ENCODE measurements at places on chromosomes 7 and 10.

DNA sequence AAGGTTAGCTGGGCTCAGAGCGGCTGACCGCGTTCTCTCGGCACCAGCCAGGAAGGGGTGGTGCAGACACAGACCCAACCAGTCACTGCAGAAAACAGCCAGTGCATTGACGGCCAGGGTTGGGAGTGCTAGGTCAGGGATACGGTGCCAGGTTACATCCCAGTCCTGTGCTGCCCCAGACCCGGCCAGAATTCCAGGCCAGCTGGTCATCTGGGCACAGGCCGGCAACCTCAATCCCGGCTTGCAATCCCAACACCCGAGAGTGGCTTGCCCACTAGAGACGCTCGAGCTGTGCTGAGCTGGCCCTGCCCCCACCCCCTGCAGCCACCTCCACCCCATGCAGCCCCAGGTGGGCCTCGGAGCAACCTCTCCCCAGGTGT is 3.8 kb downstream of the PRAP1 start:
- no peak for DNase-seq

DNA sequence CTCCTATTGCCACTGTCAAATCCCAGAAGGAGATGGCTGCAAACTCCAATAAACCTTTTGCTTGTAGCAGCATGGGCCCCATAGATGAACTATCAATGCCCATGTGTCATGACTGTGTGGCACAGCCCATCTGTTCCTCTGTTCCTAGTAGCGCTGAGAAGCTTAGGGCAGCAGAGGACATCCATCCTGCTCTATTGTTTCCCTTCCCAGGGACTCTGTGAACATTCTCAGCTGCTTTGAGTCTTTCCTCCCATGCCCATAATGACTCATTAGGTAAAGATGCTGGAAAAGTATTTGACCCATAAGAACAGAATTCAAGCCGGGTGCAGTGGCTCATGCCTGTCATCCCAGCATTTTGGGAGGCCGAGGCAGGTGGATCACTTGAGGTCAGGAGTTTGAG is 28.3 kb downstream of the STMP1 start:
- DNase-seq = no peak

- DNase-seq = no peak
Measured at GRCh38 chr10:63611078-63611477, 89.9 kb downstream of the REEP3 start.

DNA sequence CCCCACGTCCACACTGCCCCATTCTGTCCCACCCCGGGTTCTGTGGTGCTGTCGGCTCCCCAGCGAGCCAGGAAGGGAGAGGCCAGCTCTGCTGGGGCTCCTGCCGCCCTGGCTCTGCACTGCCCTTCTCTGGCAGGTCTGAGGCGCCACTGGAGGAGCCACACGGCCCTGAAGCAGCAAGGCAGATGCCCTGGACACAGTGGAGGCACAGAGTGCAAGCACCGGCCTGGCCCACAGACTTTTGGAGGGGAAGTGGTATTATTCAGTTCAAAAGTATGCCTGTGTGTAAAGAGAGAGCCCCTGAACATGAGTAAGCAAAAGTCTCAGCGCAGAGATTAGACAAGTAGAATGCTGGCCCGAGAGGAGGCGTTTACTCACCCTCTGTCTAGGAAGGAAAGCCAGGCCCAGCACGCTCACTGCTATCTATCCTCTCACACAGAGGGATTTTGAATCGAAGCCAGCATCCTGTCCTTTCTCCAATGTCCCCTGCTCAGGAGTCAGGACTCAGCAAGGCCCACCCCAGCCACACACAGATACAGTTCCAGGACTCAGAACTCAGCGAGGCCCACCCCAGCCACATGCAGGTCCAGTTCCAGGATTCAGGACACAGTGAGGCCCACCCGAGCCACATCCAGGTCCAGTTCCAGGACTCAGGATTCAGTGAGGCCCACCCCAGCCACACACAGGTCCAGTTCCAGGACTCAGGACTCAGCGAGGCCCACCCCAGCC is 115.0 kb downstream of the EGFR start:
- peak; percentile 89 for DNase-seq

DNA sequence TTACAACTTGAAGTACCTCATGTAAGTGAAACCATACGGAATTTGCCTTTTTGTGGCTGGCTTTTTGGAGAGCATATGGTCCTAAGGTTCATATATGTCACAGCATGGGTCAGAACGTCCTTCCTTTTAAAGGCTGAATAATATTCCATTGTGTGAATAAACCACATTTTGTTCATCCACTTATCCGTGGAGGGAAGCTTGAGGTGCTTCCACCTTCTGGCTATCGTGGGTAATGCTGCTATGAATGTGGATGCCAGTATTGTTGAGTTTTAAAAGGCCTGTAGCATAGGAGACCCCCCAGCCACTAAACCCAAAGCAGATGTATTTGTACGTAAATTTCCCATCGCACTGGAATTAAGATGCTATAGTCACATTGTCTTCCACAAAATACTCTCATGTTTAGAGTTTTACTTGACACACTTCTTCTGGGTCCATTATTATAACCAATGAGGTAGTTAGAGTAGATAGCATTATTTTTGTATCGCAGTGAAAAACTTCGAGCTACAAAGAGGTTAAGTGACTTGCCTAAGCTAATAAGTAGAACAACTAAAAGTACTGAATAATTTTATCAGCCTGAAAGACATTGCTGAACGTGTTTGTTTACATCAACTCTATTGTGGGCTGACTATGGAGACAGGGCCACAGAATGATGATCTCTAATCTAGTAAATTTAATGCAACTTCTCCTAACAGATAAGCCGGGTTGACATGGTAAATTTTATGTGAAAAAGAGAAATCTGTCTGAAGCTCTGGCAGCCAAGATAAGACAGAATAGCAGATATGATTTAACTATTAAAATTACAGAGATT is 183.0 kb upstream of the CTBP2 start:
- no peak for DNase-seq

GRCh38 chr10:23686722-23687121 is 247.8 kb downstream of the OTUD1 start:
- DNase-seq = no peak

- no peak for DNase-seq
Measured at GRCh38 chr7:36638140-36638539, 86.2 kb downstream of the AOAH start.

DNA sequence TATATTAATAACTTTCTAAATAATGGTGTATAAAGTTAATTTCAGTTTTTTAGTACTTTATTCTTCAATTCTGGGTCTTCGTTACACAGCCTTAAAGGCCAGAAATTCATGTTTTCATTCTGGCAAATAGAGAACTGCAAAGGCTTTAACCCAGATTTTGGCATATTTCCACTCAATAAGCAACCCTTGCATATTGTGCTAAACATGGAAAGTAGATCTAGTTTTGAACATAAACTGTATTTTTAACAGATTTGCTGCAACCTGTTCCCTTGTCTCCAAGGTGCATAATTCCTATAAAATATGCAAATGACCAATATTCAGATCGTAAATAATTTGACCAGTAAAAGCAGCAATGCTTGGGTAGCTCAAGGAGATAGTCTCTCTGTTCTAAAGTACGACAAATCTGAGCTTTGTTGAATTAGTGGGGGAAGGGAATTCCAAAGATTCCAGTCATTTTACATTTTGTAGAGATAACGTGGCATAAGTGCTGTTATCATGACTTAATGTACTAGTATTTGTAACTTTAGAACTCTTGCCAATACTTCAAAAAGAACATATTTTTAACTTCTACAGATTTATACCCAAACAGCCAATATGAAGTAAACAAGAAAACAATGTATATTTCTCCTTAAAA is 46.4 kb upstream of the RSBN1L start:
- peak; percentile 49 for DNase-seq

DNA sequence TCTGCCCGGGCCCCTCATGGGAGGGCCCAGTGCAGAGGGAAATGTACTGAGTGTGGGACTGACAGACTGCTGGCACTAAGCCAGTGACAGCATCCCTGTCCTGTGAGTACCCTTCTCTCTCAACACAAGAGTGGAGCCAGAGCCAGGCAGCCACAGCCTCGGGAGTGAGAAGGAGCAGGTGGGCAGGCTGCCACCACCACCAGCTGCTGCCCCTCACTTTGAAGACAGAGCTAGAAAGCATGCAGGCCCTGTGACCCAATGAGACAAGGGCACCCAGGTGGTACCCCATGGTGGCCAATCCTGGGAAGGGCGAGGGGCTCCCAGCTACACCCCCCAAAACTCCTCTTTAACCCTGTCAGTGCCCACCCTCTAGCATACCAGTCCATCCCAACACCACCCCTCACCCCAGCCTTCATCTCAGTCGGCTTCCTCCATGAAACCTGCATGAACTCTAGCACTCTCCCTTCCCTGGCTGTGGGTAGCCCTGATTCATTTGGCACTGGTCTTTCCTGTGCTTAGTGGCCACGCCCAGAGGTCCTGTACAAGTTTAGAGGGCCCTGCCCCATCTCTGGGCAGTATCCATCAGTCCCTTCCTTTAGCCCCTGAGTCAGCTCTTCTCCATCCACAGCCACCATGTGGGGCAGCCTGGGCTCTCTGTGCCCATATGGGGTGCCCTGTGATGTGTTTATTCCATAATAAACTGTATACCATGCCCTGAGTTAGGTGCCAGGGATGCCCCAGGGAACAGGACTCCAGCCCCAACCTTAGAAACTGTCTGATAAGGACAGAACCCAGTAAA is 207.0 kb upstream of the ZMIZ1 start:
- no peak for DNase-seq

DNA sequence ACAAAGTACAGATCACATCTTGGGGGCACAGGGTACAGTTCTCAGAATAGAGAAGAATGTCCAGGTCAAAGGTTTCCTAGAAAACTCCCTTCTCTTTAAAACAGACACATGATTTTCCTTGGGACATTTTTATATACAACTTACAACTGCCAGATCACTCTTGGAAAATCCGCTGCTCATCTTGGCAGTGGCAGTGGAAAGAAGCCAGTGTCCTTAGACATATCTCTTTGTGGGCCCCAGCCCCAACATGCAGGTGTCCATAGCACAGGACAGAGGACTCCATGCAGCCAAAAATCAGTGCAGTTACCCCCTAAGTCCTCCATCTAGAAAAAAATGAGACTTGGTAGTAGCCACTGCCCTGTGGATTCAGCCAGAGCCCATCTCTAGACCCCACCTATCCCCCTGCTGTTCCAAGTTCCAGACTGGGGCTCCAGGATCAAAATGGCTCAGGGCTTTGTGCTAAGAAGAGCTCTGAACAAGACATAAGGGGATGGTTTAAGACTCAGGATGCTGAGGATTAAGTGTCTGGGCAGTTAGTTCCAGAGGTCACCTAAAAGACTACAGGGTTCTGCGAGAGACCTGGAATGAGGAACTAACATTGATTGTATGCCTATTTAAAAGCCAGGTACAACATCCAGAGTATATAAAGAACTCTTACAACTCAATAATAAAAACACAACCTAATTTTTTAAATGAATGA is 34.4 kb downstream of the HIPK2 start:
- no peak for DNase-seq

DNA sequence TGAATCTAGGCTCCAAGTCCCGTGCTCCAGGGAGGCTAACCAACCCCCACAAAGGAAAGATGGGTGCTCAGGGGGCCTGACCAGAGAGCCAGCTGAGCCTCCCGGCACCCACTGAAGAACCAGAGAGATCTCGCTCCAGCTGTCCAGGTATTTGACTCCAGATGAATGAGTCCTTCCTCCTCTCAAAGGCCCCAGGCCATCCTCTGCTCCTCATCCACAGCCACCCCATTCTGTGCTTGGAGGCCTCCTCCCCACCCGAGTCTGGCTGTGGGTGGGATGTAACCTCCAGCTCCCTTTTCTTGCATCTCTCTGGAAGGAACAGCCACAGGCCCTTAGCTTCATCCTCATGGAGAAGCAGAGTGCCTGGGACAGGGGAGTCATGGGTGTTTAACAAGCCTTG is 44.6 kb downstream of the VSTM4 start:
- DNase-seq = no peak

DNA sequence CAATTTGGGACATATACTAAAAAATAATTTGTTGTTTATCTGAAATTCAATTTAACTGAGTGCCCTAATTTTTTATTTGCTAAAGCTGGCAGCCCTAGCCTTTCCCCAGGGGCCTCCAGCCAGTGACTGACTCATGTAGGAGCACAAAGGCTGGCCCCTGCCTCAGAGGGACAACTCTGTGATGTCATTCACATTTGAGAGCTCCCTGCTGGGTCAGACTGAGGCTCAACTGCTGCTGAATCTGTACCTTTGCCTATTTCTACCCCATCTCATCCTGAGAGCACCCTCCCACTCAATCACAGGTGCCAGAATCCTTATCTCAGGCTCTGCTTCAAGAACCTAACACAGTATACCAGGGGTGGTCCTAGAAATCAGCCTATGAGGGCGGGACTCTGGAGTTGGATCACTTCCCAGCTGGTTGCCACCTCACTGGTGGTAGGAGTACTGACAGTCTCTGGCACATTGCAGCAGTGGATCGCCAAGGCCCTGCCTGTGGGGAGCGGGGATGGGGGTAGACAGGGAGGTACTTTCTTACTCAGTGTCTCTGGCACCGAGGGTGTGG is 11.6 kb downstream of the GCK start:
- DNase-seq = no peak

DNA sequence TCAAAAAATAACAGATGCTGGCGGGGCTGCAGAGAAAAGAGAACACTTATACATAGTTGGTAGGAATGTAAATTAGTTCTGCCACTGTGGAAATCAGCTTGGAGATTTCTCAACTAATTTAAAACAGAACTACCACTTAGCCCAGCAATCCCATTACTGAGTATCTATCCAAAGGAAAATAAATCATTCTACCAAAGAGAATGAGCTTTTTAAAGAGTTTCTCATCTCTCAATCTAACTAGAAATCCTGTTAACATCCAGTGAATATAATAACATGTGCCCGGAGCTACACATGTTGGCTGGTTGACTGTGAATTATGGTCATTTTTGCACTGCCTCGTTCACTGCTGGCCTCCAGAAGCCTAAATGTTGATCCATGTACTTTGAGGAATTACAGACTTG is 39.3 kb downstream of the BET1 start:
- no peak for DNase-seq

DNA sequence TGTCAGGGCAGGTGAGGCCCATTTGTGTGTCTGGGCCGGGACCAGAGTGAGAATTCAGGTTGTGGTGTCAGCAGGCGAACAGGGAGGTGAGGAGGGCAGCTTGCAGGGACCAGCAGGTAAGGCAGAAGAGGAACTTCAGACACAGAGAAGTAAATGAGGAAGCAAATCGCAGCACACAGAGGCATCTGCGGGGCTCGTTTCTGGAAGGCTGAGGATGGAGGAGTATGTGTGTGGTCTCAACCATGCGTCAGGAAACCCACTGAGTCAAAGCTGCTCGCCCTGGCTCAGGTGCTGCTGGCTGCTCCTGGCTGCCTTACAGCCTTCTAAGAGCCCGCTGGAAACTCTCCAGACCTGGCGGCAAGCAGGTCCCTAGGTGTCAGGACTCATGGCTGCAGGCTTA is 26.9 kb upstream of the PITRM1 start:
- DNase-seq = no peak

DNA sequence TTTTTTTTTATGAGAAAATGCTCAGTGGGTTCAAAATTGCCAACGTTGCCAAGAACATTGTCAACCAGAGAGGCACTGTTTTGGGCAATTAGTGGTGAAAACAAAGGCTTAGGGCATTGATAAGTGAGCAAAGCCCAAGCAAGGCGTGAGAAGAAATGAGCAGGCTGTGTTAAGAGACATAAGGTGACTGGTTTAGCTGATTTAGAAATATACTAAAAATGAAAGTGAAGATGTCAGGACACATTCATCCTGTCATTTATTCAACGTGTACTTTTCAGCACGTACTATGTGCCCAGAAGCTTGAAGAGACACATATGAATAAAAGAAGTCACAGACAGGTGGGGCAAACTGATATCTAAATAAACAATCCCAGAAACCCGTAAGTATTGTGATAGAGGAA is 31.8 kb downstream of the AOAH start:
- no peak for DNase-seq

Measured in HS-5 (cell line).